ENCODE measurements at places on chromosomes 3 and 15. TPM values are rescaled to one million over a fixed set of nuclear protein-coding genes. Genes with fewer than 3 reads are reported as not detected.

The RTP1 gene
- not detected for polyA plus RNA-seq

The AGBL1 gene
- not detected for polyA plus RNA-seq

The DPPA2 gene
- polyA plus RNA-seq, result not detected

The DNAH12 gene
- polyA plus RNA-seq, result 6.1 TPM

The SEMA3B gene
- 223 TPM for polyA plus RNA-seq

The PDZRN3 gene
- polyA plus RNA-seq, result 8.6 TPM

The FGD5 gene
- polyA plus RNA-seq, result 3.1 TPM

The CLSTN2 gene
- 0.99 TPM for polyA plus RNA-seq

The NKIRAS1 gene
- 5.9 TPM for polyA plus RNA-seq

The ITPKA gene
- 0.84 TPM for polyA plus RNA-seq

The KLHL6 gene
- 0.19 TPM for polyA plus RNA-seq

The ASB14 gene
- 0.11 TPM for polyA plus RNA-seq

The NRROS gene
- polyA plus RNA-seq, result 0.61 TPM

GRCh38 chr3:66411474-66411873, 89.3 kb downstream of the LRIG1 start:
- DNase-seq, result no peak

GRCh38 chr3:187072511-187072910, 66.8 kb downstream of the RPL39L start:
- DNase-seq, result no peak

DNA sequence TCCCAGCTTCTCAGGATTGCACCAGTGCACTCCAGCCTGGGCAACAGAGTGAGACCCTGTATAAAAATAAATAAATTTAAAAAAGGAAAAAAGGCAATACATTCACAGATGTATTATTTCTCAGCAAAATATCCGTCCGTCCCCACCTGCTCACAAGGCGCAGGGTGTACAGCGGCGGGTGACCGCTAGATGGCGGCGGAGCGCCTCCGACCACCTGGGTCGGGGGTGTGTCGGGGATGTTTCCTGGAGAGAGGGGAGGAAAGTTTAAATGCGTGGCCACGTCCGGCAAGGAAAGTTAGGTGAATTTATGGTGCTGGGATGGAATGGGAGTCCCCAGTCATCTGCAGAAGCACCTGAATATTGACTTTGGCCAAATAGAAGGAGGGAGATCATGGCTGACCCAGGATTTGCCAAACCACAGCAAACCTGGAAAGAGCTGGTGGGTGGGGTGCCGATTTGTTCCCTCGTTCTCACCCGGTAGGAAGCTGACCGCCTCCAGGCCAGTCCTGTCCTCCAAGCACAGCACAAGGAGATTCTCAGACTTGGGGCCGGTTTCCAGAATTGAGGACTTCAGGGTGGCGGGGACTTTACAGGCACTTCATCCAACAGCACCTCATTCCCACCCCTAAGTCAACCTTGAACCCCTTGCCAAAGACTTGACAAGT, 88.3 kb downstream of the TMEM266 start:
- DNase-seq, result peak; percentile 93

DNA sequence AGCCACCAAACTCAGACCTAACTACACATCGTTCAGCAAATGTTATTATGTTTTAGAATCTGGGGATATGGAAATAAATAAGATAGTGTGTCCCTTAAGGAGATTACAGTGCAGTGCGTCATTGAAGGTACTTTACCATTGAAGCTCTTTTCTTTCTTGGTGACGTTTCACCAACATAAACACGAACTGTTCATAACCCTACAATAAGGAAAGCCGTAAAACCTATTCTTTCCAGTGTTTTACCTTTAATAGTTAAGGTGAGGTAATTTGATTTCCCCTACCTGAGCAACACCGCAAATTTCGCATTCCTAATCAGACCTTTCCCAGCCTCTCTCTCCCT, 826 bp downstream of the CCDC66 start:
- no peak for DNase-seq

- no peak for DNase-seq
Measured at GRCh38 chr3:179321668-179322285, 1.1 kb upstream of the ZNF639 start.

- no peak for DNase-seq
Measured at GRCh38 chr3:144643771-144644198, 672.2 kb downstream of the DIPK2A start.

GRCh38 chr3:47283591-47284364, 1.0 kb downstream of the KLHL18 start:
- DNase-seq, result peak; percentile 60

DNA sequence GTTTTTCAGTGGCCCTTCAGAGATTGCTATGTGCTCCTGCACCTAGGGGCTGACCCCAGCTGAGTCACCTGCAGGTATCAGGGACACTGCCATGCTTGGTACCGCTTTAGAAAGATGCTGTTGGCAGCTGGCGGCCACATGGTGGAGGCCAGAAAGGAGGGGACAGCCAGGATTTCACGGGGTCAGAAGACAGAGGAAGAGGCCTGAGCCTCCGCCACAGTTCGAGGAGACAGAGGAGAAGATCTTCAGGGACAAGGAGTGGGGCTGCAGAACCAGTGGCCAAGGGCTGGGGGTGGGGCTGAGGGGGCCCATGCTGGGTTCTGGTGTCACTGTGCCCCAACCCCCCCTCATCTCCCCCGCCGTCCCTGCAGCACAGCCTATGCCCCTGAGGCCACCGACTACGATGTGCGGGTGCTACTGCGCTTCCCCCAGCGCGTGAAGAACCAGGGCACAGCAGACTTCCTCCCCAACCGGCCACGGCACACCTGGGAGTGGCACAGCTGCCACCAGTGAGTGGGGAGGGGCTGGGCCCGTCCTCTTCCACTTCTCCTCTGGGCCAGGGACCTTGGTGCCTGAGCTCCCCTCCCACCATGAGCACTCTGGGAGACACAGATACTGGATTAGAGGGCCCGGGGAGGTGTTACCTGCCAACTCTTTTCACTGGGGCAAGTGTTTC, 19.9 kb downstream of the LOXL1 start:
- DNase-seq, result no peak

DNA sequence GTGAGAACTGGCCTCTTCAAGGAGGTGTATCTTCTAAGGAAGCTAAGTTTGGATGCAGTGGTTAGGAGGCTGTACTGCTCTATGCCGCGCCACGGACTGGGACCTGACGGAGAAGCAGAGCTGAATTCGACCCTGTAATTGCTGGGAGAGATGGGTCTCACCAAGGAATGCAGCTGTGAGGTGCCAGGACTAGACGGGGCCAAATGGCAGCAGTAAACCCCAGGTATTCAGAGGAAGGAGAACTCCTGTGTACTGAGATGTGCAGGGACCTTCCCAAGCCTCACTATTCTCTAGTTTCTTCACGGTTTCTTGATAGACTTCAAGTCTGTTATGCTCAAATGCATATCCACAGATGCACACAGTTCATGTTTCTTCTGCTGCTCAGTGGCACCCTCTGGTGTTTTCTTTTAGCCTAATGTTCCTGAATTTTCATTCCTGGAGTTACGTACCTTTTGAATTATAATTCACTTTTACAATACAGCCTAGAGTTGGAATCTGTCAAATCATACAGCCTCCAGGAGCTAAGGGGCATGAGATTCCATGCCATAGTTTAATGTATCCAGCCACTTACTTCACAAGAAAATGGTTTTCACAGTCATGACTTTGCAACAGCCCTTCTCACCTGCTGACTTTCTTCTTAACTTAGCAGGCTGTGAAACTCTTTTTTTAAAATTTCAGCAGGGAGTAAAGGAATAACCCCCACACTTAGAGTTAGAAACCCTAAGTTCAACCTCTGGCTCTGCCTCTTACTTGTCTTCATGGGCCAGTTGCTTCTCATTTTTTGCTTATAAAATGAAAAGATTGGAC, 61.8 kb downstream of the GLDN start:
- DNase-seq, result no peak

DNA sequence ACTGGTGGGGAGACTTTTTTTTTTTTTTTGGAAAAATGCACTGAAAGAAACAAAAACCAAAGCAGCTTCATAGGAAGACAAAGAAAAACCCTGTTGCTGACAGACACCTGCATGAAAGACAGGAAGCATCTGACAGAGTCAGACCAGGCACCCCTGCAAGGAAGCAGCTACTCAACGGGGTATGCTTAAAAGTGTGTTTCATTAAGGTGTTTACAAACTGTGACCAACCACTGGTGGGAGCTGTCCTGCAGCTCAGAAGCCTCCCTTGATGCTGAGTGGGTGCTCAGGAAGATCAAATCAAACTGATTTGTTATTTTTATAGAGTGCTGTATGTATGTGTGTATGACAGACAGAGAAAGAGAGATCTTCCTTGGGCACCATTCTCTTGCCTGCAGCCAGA, 34.7 kb upstream of the AGBL1 start:
- DNase-seq, result no peak

GRCh38 chr3:112319516-112320276, 13.3 kb upstream of the CD200 start:
- no peak for DNase-seq

DNA sequence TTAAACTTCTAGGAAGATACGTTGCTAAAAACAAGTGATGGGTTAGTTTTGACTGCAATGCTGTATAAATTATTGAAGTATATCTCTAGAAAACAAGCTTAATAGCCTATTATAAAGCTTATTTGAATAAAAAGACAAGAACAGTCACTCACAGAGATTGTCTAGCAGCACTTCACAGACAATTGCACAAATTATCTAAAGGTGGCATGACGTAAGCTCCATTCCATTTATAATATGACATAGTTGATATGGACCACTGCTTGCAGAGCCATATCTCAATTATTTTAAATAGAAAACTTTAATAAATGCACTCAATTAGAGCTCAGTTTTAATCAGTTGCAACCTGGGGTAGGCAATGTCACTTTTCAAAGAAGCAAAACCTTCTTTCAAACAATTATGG, 319.9 kb upstream of the GBE1 start:
- no peak for DNase-seq

GRCh38 chr15:35774653-35775052, 228.7 kb upstream of the DPH6 start:
- DNase-seq, result no peak

- no peak for DNase-seq
Measured at GRCh38 chr15:89820666-89821611, 6.3 kb upstream of the ANPEP start.

DNA sequence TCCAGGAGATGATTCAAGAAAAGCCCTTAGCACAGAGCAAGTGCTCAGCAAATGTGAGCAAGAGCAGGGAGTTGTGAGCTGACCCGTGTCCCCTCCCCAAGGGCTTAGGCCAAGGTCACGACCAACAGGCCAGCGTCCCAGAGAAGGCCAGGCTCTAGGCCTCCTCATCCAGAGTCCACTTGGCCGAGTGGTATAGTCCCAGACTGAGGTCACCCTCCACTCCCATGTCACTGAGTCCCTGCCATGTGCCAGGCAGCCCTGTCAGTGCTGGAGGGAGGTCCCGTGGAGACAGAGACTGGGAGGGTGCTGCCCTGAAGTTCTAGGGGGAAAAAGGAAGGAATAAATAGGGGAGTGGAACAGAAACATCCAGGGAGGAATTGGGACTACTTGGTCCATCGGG, 44.0 kb downstream of the TPRA1 start:
- no peak for DNase-seq

DNA sequence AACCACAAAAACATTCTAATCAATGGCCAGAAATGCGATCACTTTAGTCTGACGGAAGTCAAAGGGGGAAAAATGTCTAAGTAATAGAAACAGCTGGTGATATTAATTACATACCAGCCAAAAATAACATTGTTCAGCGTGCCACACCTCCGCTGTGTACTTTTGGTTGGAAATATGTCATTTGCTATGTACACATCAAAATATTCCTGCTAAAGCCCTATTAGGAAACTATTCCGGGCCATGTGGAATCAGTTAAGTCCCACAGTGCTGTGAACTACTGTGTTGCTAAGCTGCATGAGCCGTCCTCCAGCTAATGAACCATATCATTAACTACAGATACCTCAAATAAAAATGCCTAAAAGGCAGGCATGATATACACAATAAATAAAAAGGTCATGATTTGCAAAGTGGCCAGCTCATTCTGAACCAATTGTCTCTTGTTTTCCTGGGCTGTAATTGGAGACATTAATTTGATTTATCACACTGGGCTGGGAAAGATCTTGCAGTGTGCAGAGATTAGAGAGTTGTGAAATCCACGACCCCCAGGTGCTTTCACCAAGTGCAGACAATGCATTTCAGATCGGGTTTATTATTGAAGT, 200.5 kb upstream of the LRTM1 start:
- DNase-seq, result no peak

- DNase-seq, result no peak
Measured at GRCh38 chr15:66782785-66783184, 80.7 kb downstream of the SMAD6 start.

DNA sequence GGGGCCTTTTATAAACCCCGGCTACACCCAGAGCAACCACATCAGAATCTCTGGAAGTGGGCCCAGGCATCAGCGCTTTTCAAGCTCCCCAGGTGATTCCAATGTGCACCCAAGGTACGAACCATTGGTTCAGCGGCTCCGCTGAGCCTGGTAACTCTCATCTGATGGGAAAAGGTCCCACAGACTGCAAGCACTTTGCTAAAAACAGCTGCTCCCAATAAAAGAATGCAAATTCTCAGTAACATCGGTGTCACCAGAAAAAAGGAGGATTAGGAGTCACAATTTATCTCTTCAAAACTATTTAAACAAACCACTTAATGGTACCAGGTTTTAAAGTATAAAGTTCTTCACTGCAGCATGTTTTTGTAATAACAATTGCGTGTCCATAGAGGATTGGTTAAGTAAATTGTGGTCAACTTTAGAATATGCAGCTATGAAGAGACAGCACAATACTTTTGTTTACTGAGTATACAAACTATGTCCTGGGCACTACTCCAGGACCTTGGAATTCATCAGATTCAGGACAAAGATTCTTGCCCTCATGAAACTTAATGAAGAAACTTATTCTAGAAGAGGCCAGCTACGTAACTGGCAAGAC, 660.7 kb upstream of the ADAMTS9 start:
- no peak for DNase-seq

DNA sequence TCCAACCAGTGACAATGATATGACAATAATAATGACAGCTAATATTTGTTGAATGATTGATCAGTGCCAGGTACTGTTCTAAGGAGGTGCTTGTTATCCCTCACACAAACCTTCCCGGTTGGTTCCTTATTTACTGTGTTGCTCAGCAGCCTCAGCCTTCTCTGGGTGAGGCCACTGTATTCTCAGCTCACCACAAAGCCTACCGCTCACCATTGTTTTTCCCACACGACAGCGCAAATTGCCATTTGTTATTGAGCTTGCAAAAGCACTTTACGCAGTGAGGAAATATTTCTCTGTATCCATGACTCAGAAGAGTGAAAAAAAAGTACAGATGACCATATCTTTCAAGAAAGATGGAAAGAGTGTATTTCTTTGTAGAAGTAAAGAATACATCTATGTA, 49.5 kb upstream of the PDZRN3 start:
- no peak for DNase-seq

All from pancreas (tissue), 10 donors.